ENCODE measurements at places on chromosomes 5 and 9.
A peak's percentile ranks its signal among the peaks of the same experiment; 100 is the strongest.

DNA sequence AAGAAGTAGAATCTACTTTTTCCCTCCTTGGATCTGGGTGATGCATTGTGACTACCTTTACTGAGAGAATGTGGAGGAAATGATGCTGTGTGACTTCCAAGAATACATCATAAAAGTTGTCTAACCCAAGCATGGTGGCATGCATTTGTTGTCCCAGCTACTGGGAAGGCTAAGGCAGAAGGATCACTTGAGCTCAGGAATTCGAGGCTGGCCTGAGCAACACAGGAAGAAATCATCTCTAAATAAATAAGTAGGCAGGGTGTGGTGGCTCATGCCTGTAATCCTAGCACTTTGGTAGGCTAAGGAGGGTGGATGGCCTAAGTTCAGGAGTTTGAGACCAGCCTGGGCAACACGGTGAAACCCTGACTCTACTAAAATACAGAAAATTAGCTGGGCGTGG, 143.2 kb upstream of the VLDLR start:
- DNase-seq: no peak

DNA sequence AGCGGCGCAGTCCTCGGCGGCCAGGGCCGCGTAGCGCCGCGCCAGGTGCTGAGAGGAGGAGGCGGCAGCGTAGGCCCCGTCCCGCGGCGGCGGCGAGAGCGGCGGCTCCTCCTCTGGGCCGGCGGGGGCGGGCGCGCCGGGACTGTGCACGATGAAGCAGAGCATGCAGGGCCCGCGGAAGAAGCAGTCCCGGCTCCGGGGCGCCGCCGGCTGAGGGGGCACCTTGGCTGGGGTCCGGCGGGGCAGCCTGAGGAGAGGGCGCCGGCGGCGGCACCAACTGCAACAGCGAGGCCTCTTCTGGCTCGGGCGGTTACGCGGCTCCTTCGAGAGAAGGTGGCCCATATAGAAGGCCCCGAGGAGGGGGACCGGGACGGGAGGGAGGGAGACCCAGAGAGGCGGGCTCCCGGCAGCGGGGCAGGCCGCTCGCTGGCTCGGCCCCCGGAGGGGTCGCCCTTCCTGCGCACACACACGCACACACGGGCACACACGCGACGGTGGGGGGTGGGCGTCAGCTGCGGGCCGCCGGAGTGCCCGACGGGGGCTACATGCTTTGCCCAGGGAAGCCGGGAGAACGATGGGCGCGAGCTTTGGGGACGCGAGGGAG, 446 bp downstream of the FBXL17 start:
- peak; percentile 78 for DNase-seq

DNA sequence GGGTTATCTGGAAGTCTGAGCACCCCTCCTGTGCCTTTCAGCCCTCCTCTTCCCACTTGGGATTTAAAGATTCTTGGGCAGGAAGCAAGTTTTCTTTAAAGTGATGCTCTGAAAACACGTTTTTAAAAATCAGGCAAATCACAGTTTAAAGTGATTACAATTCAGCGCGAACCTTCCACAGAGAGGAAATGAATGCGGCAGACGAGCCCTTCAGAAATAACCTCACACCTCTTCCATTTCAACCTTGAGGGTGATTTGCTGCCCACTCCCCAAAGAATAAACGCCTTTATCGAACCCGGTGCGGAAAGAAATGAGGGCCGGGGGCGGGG, 2.3 kb upstream of the EFNA5 start:
- no peak for DNase-seq

DNA sequence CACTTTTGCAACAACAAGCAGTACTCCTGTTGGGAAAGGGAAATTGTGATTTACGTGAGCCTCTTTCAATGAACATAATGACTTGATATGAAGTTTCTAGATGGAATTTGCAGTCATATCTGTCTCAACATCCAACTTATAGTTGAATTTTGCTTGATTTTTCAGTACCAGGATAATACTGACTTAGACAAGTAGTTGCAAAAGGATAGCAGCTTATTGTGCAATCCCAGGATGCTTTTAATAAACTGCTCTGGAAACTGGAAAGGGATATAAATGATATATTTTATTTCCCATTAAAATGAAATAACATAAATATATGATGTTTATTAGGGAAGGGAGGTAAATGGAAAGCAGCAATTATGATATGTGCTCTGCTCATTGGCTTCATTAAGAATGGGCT, 174.4 kb upstream of the RGMB start:
- DNase-seq: no peak

DNA sequence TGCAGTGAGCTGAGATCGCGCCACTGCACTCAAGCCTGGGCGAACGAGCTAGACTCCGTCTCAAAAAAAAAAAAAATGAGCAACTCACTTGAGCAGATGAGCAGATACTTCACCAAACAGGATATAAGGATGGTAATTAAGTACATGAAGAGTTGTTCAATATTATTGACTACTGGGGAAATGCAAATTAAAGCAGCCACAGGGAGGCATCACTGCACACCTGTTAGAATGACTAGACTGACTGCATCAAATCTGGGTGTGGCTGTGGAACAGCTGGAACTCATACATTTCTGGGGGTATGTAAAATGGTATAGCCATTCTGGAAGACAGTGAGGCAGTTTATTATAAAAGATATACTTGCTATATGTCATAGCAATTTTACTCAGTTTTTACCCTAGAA, 93.0 kb downstream of the WNK2 start:
- no peak for DNase-seq

- DNase-seq: no peak
These were observed 428.4 kb downstream of the KDM4C start for GRCh38 chr9:7186175-7186574.

DNA sequence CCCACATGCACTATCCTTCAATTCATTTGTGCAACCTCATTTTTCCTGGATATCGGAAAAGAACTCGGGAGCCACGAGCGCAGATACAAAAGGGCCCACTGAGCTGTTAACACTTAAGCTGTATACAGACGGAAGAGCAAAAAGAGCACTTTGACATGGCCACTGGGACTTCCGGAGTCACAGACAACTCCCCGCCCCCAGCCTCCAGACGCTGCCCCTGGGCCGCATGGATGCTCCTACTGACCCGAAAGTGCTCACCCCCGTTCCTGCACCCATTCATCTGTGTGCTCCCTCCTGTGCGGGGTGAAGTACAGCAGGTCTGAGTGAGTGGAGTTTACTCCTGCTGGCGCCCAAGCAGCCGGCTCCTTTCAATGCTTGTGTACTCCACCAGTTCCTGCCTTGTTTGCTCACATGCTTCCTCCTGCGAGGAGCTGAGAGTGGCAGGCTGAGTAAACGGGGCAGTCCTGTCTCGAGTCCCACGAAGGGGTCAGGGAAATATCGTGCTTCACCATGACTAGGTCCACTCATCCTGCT, 901.0 kb upstream of the CTNND2 start:
- DNase-seq: no peak

- DNase-seq: no peak
These were observed 25.0 kb downstream of the LMNB1 start for GRCh38 chr5:126801992-126802294.

DNA sequence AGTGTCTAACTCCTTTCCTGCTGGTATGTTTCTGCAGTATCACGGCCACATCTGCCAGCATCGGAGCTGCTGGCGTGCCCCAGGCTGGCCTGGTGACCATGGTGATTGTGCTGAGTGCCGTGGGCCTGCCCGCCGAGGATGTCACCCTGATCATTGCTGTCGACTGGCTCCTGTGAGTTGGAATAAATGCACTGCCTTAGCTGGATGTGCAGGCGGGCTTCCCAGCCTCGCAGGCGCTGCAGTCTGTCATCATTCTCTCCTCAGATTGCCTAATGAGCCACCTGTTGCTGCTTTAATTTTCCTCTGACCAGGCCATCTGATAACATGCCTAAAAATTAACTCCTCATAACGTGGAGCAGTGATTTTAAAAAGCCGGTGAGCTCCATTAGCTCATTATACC, 79.1 kb upstream of the PLPP6 start:
- no peak for DNase-seq

- DNase-seq: peak; percentile 0
These were observed 27.8 kb upstream of the TNFSF8 start for GRCh38 chr9:114958021-114958843.

DNA sequence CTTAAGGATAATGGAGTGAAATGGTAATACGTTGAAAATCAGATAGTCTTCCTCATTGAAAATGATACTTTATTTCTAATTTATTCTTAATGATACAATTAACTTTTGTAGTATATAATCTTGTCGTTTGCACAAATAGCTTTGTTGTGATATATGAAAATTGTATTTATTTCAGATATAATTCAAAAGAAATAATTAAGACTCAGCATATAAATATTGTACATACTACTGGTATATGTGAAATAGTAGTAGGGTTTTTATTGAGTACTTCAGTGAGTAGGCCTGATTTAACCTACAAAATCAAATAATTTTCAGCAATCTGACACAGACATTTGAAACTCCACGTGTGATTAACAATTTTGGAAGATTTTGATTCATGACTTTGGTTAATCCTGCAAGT, 4.8 kb downstream of the C5orf22 start:
- no peak for DNase-seq

DNA sequence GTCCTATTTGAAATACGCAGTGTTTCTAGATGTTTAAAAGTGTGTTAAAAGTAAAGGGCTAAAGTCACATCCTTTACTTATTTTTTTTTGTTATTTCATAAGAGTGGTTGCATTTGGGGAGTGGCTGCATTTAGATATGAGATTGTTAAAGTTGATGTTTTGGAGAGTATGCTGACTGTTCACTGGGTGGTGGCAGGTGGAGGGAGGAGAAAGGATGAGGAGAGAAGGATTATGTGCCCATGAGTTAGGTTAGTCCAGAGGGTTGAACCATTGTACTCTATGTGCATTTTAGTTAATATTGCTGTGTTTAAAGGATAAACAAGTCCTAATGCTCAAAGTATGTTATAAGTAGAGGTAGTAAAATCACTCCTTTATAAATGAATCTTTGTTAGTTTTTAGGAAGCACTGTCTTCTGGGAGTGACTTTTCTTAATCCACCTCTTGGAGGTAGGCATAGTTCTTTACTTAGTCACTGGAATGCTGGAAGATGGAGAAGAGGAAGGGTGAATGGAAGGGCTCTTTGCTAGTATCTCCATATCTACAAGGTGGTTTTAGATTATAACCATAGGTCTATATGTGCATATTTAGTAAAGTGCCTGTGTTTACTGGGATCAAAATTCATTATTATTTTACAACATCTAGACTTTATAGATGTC, 332.3 kb downstream of the NPR3 start:
- no peak for DNase-seq

GRCh38 chr9:76638001-76638400, 126.2 kb upstream of the PCA3 start:
- no peak for DNase-seq

DNA sequence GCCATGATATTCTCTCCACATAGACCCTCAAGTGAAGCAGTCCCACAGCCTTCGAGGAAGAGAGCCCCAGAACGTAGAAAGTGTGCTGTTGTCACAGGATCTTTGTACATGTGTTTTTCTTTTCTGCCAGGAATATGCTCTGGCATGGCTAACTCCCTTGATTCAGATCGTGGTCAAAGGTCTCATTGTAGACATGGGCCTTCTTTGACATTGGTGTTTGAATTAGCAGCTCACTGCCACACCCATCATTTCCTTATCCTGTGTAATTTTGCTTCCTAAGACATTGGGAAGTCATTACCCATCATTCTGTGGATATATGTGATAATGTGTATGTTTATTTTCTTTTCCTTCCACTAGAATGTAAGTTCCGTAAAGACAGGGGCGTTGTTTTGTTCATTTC, 25.5 kb downstream of the MTRR start:
- DNase-seq: no peak

- no peak for DNase-seq
These were observed 23.0 kb upstream of the JAK2 start for GRCh38 chr9:4962085-4962484.

- no peak for DNase-seq
These were observed 94.8 kb downstream of the RCL1 start for GRCh38 chr9:4887556-4887955.

DNA sequence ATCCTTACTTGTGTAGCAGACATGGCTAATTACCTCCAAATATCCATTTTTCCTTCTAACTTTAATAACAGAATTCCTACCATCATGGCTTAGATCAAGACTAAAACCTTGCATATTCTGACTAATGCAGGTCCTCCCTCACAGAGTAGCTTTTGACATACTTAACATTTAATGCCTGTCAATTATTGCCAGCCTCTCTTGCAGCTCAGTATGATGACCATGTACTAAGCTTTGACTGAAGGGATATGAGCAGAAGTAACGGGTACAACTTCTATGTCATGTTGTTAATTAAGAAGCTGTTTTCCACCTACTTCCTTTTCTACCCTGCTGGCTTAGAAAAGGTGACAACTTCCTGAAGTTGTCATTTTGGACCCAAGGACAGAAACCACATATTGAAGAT, 533.4 kb downstream of the PSAT1 start:
- DNase-seq: no peak

DNA sequence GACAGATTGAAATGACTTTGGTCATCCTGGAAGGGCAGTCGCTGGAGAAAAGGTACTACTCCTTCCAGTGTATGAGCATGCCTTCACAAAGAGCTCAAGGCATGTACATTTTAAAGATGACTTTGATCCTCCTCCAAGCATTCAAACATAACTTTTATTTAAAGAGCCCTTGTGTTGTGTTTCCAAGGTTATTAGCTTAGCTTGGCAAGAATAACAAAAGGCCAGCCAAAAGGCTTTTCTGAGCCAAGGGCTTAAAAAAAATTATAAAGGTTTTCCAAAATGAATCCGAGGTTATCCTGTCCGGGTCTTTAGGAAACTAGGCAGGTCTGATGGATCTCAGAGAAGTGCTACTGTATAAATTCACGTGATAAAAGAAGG, 71.0 kb upstream of the PLPP6 start:
- no peak for DNase-seq

DNA sequence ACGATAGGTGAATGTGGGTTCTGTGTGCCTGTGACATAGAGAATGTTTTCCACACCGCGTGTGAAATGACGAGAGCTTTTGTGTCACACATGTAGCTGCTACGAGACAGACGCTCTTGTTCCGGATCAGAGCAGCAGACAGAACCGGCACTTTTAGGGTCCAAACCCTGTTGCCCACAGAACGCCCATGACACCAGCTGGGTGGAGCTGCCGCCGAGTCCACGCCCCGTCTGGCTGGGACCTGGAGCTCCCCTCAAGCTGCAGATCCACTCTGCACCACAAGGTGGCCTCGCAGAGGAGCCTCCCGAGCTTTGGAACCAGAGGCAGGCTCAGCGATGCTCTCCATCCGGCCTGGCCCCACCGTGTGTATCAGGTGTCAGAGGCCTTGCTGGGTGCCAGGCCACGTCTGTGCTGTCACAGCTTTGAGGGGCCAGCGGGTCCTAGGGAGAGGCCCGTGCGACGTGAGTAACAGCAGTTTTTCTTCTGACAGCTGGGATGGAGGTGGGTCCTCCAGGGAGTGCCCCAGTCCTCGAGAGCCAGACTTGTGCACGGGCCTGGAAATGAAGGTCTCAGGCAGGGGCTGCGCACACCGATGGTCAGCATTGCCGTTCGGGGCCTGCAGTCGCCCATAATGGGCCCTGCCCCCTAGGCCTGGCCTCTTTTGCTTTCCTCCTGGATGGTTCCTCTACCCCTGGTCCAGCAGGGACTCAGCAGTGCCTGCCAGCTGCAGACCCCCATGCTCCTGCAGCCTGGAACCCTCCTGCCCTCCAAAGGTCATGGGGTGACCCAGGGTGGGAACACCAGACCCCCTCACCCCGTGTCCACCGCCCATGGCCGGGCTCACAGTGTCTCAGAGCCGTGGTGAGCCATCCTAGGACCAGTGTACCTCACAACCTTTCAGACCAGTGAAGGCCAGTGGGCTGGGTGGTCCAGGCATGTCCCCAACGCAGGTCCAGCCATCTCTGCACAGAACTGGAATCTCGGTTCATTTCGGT, 2.5 kb upstream of the LRRC14B start:
- peak; percentile 79 for DNase-seq

GRCh38 chr9:93288891-93289883, 105.2 kb downstream of the WNK2 start:
- DNase-seq: no peak
